H7 (cell line): ENCODE measurements at places on chromosomes 1 and 21.

- peak; percentile 76 for DNase-seq
Measured at GRCh38 chr1:62196086-62196690, 1.5 kb downstream of the L1TD1 start.

DNA sequence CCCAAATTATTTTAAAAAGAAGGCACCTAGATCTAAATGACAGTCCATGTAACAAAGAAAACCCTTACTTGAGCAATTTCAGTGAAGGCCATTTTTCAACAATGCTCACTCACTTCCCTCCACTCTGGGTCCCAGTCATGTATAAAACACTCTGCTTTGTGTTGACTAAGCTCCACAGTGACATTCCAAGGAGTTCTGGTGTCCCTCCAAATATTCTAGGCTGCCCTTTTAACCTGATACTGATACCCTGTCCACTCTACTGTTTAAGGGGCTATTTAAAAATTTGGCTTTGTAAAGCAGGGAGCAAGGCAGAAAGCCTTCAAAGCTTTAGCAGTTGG lies 73.6 kb downstream of the GNG12 start:
- no peak for DNase-seq

- no peak for DNase-seq
Measured at GRCh38 chr1:222828939-222829338, 14.1 kb downstream of the DISP1 start.

DNA sequence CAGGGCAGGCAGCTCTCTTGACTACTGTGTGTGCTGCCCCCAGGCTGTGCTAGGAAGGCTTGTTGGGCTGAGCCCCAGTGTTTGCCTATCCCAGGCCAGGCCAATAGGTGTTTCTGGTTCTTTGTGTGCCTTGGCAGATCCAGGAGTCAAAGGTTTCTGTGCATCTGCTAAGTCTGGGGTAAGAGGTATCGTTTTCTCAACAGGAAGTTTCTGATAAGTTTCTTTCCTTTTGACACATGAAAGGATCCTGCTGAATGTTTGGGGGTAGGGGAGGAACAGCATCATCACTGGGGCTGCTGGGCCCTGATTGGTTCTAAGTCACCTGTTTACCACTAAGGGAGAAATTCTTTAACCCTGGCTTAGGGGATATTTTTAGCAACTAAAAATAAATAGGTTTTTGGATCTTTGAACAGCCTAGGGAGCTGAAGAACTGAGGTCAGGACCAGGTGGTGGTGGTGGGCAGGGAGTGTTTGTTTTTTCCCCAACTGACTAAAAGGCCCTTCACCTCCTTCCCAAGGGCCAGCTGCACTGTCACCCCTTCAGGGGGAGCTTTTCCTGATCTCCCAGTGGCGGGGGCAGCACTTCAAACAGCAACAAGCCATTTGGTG lies 85.1 kb downstream of the KCNN3 start:
- peak; percentile 52 for DNase-seq

DNA sequence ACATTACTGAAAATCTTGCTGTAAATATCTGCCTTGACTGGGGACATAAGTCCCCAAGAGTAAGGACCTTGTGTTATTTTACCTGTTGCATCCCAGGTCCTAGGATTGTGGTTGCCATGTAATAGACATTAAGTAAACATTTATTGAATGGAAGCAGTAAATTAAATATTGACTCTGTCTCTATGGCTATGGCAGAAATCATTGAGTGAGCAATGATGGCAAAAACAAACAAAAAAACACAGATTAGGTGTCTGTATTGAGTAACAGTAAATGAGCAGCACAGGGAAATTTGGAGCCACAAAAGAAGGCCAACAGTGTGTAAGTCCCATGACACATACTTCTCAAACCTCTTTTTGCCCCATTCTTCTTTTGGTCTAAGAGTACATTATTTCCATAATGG lies 240.4 kb downstream of the NFIA start:
- DNase-seq: no peak

GRCh38 chr1:93554883-93555872 lies 107.3 kb downstream of the FNBP1L start:
- DNase-seq: no peak

DNA sequence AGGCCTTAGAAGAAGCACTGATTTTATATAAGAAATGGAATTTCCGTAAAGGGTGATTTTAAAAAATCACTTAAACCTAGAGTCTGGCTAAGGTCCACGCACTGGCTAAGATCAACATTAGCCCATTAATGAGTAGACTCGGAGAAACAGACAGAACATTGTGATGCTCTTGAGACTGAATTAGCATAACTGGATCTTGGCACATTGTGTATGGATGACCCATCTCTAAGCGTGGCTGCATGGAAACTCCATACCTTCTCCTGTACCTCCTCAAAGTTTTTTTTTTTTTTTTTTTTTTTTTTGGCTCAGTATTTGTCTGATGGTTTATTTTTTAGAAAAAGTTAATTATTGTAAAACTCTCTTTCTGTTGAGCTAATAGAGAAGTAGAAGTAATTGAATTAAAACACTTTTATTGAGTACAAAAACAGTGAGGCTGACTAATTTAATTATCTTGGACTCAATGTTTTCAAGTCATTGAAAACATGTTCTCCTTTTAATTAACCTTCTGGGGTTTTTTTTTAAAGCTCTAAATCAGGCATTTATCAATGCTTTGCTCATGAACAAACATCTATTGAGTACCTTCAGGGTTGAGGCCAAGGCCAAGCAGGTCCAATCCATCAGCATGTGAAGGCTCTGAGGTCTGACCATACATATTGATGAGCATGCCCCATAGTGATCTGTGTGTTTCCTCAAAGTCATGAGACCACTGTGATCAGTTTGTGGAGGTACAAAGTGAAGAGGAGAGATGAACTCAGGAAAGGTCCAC lies 74.0 kb downstream of the TLR5 start:
- DNase-seq: no peak

DNA sequence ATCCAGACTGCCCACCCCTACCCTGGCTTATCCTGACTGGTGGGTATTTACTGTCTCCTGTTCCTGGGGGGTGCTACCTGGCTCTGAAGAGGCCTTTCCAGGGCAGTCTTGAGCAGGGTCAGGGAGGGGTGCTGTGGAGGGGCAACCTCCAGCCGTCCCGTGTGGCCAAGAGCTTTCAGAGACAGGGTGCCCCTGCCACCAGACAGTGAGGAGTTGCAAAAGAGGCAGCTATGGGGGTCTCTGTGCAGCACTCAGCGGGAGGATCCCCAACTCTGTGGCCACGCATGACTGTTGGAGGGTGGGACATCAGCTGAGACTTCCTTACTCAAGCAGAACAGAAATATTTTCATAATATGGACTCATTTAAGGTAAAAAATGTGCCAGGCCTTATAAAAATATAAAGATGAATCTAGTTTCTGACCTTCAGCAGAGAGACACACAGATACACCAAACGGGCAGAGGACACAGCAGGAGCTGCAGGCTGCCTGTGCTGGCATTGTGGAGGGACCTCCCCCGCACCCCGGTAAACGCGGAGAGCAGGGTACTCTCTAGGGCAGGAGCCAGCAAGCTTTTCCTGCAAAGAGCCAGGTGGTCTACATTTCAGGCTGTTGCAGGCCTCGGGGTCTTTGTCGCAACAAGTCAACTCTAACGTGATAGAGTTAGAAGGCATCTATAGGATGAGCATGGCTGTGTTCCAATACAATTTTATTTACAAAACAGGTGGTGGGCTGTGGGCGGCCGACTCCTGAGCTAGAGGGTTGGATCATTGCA lies 252.6 kb downstream of the RHOU start:
- peak; percentile 61 for DNase-seq

DNA sequence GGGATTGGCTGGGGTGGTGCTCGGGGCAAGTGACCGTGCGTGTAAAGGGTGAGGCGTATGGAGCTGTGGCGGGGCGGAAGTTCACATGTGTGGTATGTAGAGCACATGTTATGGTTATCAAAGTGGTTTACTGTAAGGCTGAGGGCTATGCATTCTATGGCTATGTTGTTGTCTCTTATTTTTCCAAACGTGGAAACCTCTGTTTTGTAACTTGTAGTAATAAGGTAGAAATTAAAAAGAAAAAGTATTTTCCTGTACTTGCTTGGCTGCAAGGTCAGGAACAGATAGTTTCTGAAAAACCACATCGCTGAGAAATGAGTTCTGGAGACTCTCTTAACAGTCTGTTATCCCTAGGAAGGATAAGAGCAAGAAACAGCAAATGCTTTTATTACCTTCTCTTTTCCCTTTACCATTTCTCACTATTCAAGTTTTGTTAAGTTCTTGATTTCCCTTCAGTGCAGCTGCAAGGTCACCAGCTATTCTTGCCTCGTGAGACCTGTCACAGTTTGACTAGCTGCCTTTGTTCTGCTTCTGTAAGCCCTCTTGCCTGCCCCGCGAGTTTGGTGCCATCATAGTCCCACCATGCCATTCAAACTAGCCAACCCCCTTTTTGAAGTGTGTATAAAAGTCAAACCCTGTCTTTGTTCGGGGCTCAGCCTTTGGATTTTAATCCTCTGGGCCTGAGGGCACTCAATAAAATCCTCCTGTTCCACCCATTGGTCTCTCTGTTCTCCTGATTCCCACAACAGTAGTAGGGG lies 9.5 kb downstream of the RNU1-2 start:
- DNase-seq: peak; percentile 67

- DNase-seq: no peak
Measured at GRCh38 chr21:44304011-44304616, 4.3 kb downstream of the PFKL start.

- DNase-seq: peak; percentile 31
Measured at GRCh38 chr1:39085174-39085573, 59.0 kb downstream of the NDUFS5 start.

DNA sequence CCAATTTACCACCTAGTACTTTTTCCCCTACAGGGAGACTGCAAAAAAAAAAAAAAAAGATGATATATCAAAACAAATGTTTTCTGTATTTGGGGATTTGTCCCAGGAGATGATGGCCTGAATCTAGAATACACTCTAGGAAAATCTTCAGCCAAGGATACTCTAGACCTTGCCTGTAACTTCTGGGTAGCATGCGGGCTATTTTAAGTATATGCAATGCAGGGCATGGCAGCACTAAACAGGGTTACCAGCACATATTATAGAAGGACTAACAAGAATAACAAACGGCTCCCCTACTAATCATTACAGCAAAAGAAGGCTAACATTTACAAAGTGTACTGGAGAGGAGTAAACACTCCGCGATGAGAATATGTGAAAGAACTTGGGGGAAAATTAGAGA lies 109.6 kb downstream of the GPATCH2 start:
- no peak for DNase-seq

- no peak for DNase-seq
Measured at GRCh38 chr1:60331647-60332046, 258.1 kb upstream of the C1orf87 start.

DNA sequence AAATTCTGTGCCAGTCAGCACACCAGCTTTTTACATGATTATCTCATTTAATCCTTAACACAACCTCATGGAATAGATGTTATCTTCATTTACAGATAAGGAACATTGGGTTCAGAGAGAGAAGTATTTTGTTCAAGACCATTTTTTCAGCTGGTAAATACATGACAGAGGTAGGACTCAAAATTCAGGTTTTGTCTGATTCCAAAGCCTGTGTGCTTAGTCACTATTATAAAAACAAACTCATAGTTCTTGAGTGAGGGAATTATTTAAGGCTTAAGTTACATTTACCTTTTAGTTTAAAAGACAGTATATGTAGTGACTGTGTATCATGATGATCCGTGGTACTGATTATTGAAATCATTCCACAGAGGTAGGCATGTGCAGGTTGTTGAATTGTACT lies 125.2 kb downstream of the MAGI3 start:
- DNase-seq: no peak

- no peak for DNase-seq
Measured at GRCh38 chr1:4131734-4132133, 231.7 kb upstream of the C1orf174 start.

DNA sequence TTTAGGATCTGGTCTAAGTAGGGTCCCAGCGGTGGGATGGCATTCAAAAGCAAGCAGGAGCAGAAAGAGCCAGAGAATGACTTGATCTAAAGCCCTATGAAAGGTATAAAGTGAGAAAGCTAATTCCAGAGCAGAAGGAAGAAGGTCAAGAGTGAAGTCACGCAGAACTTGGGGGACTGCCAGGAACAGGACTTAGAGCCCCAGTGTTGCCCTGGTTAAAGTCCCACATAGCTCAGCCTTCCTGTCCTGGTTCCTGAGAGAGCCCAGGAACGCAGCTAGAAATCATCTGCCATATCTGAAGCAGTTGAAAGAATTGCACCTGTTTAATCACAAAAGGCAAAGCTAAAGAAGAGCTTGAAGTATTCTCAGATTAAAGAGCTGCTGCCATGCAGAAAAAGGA lies 160.6 kb upstream of the ATP1B1 start:
- DNase-seq: no peak

DNA sequence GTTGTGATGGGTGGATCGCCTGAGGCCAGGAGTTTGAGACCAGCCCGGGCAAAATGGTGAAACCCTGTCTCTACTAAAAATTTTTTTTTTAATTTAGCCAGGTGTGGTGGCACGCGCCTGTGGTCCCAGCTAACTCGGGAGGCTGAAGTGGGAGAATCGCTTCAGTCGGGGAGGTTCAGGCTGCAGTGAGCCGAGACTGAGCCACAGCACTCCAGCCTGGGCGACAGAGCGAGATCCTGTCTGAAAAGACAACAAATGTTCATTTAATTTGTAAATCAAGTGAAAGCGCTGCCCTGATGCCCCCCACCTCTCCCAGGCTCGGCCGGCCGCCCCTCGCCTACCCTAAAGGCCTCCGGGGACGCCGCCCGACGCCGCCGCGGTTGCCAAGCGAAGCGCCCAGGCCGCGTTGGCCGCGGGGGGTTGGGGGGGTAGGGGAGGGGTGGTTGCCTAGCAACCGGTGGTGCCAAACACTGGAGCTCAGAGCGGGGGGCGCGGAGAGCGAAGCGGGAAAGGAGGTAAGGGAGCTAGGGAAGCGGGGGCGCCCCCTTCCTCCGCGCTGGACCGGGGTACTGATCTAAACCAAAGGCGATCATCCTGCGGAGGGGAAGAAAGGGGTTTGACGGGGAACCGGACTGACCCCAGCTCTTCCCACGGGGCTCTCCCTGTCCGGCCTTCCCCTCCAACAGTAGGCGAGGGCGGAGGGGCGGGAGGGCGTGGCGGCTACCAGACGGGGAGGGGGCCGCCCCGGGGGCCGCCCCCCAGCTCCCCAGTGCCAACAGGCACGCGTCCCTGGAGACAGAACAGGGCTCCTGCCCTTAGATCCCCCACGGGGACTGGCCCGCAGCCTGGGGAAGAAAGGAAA lies at the start of gene TEKT2:
Gene TEKT2 (plus strand): TSS at position 460 of the 862 bp plus-strand sequence. CDS start 828 bp downstream, outside the sequence.
- peak; percentile 98 for DNase-seq

DNA sequence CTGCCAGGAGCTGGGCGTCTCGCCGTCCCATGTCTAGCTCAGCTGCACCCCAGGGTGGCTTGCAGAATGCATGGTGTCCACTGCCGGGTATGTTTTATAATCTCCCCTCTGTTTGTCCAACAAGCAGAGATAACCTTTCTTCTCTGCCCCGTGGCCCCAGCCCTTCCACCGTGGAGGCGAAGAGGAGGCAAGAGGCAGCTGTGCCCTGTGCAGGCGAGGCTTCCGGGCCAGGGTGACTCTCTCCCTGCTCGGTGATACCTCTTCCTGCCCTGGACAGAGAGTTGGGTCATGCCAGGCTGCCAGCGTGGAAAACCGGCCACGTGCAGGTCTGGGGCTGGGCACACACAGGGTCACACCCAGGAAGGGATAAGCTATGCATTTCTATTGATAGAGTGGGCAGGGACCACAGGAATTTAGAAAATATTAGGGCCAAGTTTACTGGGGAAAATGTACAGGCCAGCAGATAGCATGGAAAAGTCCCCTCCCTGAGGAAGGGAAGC lies at the start of gene TFF2:
Gene TFF2 (minus strand): TSS at position 68 of the 500 bp plus-strand sequence. CDS start 37 bp downstream, at position 31.
- DNase-seq: no peak

GRCh38 chr1:112390775-112391602 lies 5.0 kb upstream of the CTTNBP2NL start:
- DNase-seq: peak; percentile 83

- DNase-seq: no peak
Measured at GRCh38 chr1:91787919-91788318, 98.0 kb downstream of the TGFBR3 start.
